Stimulated activated CD8-positive, alpha-beta memory T cell treated with anti-CD3 and anti-CD28 coated beads, Interleukin-7, amount 100 ng/mL, for 24 hours (primary cell): ENCODE measurements at places on chromosomes 4 and X.

GRCh38 chr4:173543266-173543665 lies 13.2 kb upstream of the HAND2 start:
- DNase-seq, result no peak

DNA sequence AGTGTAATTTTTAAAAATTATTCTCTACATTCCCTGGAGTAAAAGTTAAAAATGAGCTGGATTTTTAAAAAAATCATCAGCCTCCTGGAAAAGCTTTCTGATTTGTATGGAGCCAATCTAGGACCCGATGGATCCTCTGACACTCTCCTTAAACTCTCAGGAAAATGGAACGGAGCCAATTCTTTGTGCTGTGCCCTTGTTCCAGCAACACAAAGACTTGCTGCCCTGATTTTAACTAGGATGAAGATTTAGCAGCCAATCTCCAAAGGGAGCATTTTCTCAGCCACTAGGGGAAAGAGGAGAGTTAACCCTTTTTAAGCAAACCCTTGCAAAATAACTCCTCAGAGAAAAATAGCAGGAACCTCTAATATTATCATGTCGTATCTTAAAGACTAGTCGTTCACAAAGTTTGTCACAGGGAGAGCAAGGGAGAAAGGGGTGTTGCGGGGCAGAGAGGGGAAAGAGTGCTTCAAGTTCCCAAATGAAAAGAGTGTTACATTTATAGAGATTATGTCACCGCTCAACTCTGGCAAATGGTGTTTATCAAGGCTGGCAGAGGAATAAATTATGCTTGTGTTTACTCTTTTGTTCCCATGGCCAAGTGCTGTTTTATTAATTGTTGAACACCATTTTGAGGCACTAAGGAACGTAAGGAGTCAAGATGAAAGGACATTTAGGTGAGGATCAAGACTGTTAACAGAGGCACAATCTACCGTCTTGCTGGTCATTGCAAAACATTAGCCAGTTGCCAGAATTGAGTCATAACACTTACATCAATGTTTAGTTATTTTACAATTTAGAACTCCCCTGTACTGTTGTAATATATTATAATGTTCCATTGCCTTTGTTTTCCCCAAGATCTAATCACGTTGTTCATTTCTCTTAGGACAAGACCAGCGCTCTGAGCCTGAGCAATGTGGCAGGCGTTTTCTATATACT lies 250.7 kb downstream of the THOC2 start:
- no peak for DNase-seq

DNA sequence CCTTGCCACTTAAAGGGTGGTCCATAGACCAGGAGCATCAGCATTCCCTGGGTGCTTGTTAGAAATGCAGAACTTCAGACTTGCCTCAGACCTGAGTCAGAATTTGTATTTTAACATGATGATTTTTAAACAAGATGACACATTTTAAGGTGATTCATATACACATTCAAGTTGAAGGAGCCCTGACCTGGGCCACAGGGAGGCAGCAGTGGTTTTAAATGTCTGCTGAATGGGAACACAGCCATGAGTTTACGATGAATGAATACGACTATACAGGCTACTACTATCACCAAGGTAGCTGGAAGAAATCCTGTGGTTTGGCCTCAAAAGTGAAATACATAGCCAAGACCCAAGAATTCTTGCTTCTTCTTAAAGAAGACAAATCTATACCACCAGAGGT lies 2.9 kb downstream of the HDAC8 start:
- no peak for DNase-seq

GRCh38 chr4:132383571-132384199 lies 765.4 kb upstream of the PCDH10 start:
- DNase-seq, result no peak

- DNase-seq, result no peak
These were observed 431.8 kb upstream of the HTR2C start for GRCh38 chrX:114152130-114152529.

DNA sequence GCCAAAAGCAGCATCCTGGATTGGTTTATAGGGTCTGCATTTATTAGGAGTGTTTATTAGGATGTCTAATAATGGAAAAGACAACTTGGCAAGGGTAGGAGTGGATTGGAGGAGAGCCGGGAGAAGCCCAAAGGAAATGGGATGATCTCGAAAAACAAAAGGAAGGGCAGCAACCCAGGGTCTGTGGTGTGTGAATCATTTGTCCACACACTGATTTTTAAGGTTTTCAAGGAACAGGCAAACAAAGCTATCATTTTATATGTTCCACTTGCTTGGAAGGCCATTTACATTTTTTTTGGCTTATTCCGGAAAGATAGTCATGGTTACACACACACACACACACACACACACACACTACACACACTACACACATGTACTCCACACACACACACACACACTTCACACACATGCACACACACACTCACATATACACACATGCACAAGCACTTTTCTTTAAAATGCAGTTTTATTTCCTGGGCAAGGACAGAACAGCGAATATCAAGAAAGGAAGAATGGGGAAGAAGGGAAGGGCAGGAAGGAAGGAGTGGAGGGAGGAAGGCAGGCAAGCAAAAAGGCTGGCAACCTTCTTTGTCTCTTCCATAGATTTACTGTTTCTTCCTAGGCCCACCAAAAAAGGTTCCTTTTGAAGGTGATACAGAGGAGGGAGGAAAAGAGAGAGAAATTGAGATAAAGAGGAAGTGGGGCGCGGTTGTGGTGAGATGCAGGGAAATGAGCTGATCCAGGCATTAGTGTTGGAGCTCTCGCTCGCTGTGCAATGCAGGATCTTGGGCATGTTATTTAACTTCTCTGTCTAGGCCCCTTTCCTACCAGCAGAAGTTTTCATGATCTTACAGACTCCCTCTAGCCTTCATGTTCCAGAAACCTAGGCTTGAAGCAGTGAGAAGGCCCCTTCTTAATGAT lies 88.6 kb upstream of the MAML3 start:
- DNase-seq, result no peak

- no peak for DNase-seq
These were observed 899.2 kb downstream of the FAT4 start for GRCh38 chr4:126213996-126214395.

- DNase-seq, result no peak
These were observed 113.1 kb upstream of the INPP4B start for GRCh38 chr4:142959173-142959572.
